Kidney epithelial cell (primary cell): ENCODE measurements at places on chromosomes 16 and 17.

DNA sequence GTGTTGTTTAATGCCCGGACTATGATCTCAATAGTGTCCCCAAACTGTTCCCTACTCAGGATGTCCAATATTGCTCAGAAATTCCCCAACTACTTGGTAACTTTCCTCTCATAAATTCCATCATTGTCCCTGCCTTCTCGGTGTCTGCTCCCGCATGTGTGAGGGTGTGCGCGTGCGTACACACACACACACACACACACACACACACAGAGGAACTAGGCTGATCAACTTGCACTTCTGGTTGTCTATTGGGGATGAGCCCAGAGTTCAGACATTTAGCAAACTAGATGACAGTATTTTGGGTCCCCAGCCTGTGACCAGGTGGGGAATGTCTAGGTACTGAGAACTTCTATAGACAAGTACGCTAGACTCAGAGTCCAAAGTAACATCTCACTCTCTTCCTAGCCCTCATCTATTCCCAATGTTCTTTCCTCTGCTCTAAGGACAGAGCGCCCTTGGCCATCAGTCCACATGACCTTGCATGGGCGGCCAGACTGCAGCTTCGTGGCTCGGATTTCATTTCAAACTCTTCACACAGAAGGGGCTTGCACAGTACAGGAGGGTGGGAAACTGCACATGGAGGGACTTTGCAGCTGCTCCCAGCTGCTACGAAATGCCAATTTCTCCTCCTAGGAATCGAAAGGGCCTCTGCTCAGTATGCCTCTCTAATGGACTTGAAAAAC is 5.3 kb downstream of the HS3ST3A1 start:
- DNase-seq, result no peak

DNA sequence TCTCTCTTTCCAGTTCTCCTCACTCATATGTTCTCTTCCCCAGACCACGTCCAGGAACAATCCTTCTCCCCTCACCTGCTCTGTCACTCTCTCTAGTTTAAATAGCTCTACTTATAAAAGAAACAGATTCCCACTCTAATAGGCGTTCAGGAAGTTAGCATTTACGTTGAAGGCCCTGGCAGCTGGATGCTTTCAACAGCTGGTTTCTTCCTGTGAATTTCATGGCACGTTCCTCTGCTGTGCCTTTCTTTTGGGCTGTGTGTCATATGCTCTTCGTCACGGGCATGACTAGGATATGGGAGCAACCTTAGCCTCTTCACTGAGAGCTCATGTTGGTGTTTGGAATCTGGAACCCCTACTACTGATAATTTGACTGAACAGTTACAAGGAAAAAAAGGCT is 73.2 kb downstream of the ZNF18 start:
- DNase-seq, result no peak

DNA sequence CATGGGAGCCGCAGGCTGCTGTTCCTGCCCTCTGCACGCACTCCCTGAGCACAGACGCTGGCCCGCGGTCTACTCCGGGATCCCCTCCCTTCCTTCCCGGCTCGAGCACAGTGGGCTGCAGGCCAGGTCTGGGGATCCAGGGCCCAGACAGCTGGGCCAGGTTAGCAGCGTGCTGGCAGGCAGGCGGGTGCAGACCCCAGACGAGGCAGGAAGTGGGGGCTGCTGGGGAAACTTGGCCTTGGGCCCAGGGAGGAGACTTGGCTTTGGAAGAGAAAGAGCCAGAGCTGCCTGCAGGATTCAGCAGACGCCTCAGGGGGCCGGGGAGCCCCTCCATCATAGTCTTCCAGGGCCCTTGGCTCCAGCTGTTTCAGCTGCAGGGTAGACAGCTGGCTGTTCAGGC is 30.2 kb upstream of the ABCC3 start:
- no peak for DNase-seq

DNA sequence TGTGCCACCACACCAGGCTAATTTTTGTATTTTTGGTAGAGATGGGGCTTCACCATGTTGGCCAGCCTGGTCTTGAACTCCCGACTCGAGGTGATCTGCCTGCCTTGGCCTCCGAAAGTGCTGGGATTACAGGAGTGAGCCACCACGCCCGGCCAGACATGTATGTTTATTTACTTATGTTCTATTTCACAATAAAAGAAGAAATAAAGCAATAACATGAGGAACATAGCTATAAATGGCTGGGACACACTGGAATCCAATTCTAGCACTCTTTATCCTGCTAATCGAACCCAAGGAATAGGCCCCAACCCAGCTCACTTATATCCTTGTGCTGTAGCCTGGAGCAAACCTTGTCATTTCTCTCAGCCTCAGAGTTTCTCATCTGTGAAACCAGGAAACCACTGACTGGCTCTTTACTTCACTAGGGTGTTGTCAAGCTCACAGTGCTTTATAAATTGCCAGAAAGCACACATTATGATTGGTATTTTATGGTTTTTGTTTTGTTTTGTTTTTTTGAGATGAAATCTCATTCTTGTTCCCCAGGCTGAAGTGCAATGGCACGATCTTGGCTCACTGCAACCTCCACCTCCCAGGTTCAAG is 4.3 kb upstream of the ODAD4 start:
- DNase-seq, result no peak

DNA sequence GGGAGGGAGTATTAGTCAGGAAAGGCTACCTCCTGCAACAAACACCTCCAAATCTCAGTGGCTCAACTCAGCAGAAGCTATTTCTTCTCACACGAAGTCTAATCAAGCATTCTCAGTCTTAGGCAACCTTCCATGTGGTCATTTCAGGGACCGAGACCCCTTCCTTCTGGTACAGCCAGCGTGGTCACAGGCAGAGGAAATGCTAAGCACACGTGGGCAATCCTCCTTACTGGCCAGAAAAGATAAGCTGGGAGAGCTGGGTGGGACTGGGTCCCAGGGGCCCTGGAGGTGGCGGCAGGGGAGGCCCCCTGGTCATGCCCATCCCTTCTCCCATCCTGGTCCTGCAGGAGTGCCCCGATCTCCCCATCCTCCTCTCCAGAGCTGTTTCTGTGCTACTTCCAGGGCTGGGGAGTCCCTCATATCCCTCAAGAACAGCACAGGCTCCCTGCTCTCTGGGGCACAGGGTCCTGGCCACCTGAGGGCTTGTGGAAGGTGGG is 5.7 kb upstream of the CX3CL1 start:
- no peak for DNase-seq

- DNase-seq, result peak; percentile 29
Observed at GRCh38 chr17:30372755-30373154, 6.0 kb upstream of the CPD start.

DNA sequence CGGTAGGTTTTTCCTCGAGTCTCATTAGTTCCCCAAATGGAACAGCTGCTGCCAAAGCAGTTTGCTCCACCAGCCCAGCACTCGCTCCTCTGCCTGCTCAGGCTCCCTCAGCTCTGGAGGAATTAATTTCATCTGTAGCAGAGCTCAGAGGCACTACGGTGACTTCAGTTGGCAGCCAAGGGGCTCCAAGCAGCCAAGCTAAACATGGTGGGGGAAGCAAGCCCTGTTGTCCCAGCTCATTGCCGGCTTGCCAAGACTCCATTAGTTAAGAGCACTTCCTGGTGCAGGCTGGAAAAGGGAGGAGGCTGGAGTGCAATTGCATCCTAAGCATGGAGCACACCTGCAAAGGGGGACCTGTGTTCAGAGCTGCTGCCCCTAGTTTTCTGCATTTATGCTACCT is 78.7 kb upstream of the GPRC5B start:
- no peak for DNase-seq

- no peak for DNase-seq
Observed at GRCh38 chr17:20187049-20187448, 177.9 kb downstream of the SPECC1 start.

DNA sequence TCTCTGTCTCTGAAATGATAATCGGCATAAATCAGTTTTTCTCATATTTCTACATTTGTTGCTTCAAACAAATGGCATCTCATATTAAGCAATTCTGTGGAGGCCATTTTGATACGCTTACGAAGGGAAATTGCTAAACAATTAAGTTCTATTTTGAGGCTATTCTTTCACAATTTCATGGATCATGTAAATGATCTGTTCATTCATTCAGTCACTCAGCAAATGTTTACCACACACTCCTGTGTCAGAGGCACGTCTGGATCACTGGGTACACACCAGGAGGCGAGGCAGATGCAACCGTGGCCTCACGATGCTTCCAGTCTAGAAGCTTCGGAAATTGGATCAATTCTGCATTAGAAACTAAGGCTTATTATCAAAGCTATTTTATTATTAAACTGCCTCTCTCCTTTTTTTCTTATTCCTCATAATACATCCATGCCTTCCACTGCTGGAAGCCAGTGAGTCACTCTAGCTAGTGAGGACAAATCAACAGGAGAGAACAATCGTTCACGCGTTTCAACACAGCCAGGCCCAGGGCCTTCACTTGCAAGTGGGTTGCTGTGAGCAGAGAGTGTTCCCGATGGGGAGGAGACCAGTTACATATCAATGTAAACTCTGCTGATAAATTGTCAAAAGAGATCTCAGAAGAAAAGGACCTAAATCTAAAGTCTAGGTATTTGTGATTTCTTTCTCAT is 11.3 kb upstream of the SLC39A11 start:
- no peak for DNase-seq

GRCh38 chr16:53429221-53429943 is 4.9 kb upstream of the RBL2 start:
- no peak for DNase-seq

GRCh38 chr16:71707199-71707598 is 17.3 kb downstream of the PHLPP2 start:
- DNase-seq, result no peak

GRCh38 chr16:48099455-48099854 is 56.3 kb downstream of the ABCC12 start:
- no peak for DNase-seq

DNA sequence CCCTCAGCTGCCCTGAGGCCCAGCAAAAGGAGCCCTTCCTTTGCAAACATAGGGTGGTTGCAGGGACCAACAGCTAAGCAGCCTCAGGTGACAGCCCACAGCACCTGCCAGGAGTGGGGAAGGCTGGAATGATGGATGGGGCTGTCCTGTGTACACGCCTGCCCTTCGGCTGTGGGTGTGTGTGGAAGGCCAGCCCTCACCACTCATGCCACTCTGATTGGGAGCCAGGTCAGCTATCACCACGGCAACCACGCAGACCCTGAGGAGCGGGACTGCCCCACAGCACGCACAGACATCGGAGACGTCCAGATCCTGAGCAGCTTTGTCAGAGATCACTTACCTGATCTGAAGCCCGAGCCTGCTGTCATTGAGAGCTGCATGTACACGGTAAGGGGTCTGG is 11.9 kb downstream of the PIPOX start:
- no peak for DNase-seq

- DNase-seq, result no peak
Observed at GRCh38 chr17:51071556-51071955, 49.1 kb downstream of the SPAG9 start.

DNA sequence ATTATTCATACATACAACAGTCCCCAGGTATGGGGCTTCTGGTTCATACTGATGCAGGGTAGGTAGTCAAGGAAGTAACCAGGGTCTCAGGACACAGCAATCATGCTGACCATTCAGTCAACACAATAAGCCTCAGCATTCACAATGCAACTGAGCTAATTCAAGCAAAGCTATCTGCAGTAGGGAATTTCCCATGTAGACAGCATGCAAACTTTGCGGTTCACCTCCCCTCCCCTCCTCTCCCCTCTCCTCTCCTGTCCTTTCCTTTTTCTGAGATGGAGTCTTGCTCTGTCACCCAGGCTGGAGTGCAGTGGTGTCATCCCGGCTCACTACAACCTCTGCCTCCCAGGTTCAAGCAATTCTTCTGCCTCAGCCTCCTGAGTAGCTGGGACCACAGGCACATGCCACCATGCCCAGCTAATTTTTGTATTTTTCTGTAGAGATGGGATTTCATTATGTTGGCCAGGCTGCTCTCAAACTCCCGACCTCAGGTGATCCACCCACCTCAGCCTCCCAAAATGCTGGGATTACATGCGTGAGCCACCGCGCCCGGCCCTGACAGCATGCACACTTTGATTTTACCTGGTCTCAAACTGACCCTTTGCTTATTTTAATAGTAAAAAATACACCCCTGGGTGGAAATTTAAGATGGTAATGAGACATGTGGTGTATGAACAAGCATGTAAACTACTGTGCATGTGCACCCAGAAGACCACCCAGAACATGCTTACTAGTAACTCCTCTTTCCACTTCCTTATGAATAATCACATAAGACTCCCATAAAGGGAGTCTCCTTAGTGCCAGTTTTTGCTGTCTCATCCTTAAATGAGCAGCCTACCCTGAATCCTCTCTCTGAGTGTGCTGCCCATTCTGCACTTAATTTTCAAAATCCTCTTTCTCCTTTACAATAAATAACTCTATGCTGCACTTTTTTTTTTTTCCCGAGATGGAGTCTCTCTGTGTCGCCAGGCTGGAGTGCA is 9.3 kb upstream of the RNF135 start:
- DNase-seq, result peak; percentile 43

DNA sequence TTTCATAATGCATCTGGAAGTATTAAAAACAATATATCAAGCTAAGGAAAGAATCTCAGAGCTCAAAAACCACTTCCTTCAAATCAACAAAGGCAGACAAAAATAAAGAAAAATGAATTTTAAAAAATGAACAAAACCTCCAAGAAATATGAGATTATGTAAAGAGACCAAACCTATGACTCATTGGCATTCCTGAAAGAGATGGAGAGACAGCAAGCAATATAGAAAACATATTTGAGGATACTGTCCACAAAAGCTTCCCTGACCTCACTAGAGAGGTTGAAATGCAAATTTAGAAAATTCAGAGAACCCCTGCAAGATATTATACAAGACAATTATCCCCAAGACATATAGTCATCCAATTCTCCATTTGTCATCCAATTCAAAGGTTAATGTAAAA is 311.3 kb upstream of the SOX9 start:
- DNase-seq, result no peak

DNA sequence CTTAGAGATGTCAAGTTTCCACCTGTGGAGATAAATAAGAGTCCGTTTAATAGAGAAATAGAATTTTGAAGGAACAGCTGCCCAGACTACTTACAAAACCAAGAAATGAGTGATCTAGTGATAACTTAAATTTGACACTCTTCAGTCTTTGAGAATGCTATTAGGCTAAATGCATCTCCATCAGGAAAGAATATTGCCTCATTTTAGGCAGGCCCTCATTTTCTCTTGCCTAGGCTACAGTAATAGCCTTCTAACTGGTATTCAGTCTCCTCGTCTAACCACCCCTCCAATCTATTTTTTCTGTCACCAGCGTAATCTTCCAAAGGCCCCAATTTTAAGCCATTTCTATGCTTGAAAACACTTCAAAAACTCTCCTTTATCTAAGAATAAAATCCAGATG is 537.8 kb upstream of the CA10 start:
- DNase-seq, result no peak

DNA sequence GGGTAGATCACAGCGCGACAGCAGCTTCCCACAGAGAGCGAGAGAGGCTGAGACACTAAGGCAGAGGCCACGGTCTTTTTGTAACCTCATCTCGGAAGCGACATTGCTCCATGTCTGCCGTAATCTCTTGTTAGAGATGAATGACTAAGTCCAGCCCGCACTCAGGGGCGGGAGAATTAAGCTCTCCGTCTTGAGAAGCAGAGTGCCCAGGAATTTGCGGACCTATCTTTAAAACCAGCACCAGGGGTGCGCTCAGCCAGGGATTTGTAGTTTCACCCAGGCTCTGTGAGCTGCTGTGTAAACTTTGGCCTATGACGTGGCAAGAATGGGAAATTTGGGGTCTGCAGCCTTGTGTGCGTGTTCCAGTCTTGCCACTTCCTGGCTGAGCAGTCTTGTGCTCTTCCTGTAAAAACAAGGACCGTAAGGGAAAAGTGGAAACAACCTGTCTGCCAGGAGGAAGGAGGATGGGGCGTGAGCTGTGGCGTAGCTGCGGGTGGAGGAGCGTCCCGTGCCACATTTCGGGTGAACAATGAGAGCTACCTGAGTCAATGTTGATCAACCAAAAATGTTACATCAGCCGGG is 16.0 kb upstream of the JPH3 start:
- no peak for DNase-seq

- no peak for DNase-seq
Observed at GRCh38 chr17:17494499-17494869, 1.7 kb downstream of the RASD1 start.
